ENCODE measurements at places on chromosomes 7 and 10. TPM values are rescaled to one million over a fixed set of nuclear protein-coding genes. Genes with fewer than 3 reads are reported as not detected.

LDB1 gene
- total RNA-seq = 71.8 TPM

ADRB1 gene
- total RNA-seq = not detected

DNA sequence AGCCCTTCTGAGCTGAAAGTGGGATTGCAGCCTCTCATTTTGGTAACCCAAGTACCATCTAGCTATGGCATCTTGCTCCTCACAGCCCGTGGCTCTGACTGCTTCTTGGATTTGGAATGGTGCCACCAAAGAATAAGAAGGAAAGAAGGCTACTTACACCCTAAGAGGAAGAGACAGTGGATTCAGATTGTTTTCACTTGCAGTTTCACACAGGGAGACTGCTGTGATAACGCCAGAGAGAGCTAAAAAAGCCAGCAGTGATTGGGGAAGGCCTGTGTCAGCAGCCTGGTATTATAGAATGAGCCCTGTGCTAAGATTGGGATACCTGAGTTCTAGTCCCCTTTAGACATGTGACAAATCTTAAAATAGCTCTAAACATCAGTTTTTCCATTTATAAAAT, 3.6 kb upstream of the LRRC4 start:
- peaks cover 15% of the 10 kb centered on the region for H3K27me3 ChIP-seq
- H3K4me1 ChIP-seq = peaks cover 3% of the 10 kb centered on the region
- no peak overlapping the region for H3K27ac ChIP-seq
- DNase-seq = no peak
- H3K4me3 ChIP-seq = no peak overlapping the region
- H3K36me3 ChIP-seq = peaks cover 15% of the 10 kb centered on the region

DNA sequence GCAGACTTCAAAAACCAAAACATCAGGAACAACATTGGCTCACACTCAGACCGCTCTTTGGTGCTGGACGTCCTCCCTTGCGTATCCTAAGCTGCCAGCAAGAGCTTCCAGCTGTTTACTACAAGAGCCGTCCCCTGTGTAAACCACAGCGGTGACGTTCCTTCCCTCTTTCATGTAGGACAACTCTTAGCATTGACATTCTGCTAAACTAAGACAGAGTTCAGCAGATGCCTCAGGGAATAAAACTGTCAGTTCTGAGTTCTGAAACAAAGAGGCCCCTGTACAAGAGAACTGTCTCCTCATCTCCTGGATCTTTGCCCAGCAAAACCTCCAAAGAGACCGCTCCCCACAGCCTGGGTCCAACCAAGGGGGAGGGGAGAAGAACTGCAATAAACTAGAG, 57.8 kb upstream of the OPALIN start:
- H3K27me3 ChIP-seq = peaks cover 8% of the 10 kb centered on the region
- no peak overlapping the region for H3K27ac ChIP-seq
- no peaks in the 10 kb centered on the region for H3K4me1 ChIP-seq
- no peaks in the 10 kb centered on the region for H3K36me3 ChIP-seq

GRCh38 chr10:104337521-104337984, 712 bp downstream of the ITPRIP start:
- DNase-seq = no peak
- peak overlapping the region; percentile 99 for H3K27ac ChIP-seq
- H3K36me3 ChIP-seq = peaks cover 24% of the 10 kb centered on the region
- H3K27me3 ChIP-seq = peaks cover 1% of the 10 kb centered on the region

DNA sequence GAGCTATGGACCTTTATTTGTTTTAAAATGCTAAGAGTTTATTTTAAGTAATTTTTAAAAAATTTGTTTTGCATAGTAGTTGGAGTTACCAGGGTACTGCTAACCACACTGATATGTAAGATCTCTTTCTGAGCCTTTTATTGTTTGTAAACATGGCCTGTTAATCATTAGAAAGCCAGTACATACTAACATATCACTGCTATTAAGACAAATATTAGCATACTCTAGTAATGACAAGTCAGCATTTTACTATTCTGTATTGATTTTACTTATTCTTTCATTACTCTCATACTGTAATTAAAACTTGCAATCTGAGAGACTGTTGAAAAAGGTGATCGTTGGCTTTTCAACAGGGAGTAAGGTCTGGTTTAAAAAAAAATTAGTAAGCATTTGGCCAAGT, 66.7 kb downstream of the PTEN start:
- DNase-seq = no peak
- no peak overlapping the region for H3K4me3 ChIP-seq
- no peak overlapping the region for H3K27ac ChIP-seq

GRCh38 chr7:130273081-130273932, 6.6 kb downstream of the CPA2 start:
- no peaks in the 10 kb centered on the region for H3K36me3 ChIP-seq
- H3K4me1 ChIP-seq = peaks cover 21% of the 10 kb centered on the region
- DNase-seq = no peak
- H3K27me3 ChIP-seq = peaks cover 3% of the 10 kb centered on the region
- no peak overlapping the region for H3K27ac ChIP-seq

CYP26A1 gene
- total RNA-seq = not detected

DNA sequence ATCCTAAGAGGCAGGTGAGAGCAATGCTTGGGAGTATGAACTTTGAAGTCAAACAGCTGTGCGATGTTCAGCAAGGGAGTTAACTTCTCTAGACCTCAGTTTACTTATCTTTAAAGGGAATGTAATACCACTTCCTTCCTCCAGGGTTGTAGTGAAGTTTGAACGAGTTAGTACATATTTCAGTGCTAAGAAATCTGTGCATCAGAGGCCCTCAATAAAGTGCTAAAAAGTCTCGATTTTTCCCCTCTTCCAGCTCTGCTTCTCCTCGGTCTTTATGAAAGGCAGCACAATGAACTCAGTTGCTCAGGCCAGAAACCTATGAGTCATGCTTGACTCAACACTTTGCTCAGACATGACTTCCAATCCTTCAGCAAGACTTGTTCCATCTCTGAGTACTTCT, 418.9 kb downstream of the MDFIC start:
- H3K36me3 ChIP-seq = no peaks in the 10 kb centered on the region
- no peak for DNase-seq
- H3K27me3 ChIP-seq = peaks cover 3% of the 10 kb centered on the region
- H3K4me3 ChIP-seq = no peak overlapping the region

MEOX2 gene
- total RNA-seq = not detected

ARHGAP22 gene
- 0.18 TPM for total RNA-seq

GRCh38 chr7:124051681-124052377, 19.0 kb upstream of the TMEM229A start:
- H3K4me3 ChIP-seq = no peak overlapping the region
- no peaks in the 10 kb centered on the region for H3K4me1 ChIP-seq
- H3K27ac ChIP-seq = no peak overlapping the region
- H3K27me3 ChIP-seq = no peaks in the 10 kb centered on the region
- H3K36me3 ChIP-seq = no peaks in the 10 kb centered on the region

DNA sequence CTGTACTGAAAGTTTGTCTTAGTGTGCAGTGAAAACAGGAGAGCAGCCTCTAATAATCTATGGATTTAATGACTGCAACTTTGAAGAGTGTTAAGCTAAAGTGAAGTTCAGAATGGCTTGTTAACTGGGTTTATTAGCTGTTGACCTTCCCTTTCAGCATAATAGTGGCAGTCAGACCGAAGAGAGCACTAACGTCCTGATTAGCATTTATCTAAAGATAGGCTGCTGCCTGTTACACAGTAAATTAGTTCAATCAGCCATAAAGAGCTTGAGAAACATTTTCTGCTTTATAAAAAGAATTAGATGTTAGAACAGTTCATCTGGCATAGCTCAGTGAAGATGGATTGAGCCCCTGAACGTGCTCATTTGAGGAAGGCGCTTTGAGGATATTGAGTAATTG, 433.0 kb downstream of the AUTS2 start:
- no peak for DNase-seq
- no peak overlapping the region for H3K4me3 ChIP-seq
- H3K27ac ChIP-seq = no peak overlapping the region
- peaks cover 3% of the 10 kb centered on the region for H3K4me1 ChIP-seq

DNA sequence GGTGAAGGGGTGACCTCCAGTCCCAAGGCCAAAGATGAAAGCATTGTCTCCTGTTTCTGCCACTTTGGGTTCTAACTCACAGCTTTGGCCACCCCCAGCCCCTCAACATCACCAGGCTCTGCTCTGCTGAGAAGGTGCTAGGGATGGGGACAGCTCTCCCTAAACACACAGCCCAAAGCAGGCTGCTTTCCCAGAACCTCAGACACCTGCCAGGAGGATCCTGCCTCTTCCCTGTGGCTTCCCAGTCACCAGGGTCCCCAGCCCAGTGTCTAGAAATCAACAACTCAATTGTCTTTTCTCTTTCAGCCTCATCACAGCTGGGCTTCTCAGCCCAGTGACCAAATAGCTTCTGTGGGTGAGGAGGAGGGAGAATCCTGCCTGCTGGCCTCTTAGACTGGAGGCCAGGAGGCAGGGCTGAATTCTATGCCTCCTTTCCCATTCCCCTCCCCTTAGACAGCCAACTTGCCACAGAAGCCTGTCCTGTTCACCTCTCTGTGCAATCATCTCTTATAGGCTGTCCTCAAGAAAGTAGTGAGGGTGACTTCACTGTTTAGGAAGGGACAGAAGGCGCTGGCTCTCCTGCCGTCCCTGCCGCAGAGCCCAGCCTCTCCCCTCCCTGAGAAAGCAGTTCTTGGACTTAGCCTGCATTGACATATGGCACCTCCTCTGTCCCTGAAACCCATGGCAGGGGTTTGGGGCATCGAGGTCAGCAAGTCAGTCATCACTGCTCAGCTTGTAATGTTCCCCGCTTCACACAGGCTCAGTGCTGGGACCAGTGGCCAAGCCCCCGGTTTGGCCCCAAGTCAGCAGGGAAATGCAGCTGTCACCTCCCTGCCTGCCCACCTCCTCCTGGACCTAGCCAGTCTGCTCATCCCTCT, 3.7 kb downstream of the FGF8 start:
- H3K27me3 ChIP-seq = peaks cover 49% of the 10 kb centered on the region
- peaks cover under 1% of the 10 kb centered on the region for H3K36me3 ChIP-seq
- H3K27ac ChIP-seq = no peak overlapping the region

DNA sequence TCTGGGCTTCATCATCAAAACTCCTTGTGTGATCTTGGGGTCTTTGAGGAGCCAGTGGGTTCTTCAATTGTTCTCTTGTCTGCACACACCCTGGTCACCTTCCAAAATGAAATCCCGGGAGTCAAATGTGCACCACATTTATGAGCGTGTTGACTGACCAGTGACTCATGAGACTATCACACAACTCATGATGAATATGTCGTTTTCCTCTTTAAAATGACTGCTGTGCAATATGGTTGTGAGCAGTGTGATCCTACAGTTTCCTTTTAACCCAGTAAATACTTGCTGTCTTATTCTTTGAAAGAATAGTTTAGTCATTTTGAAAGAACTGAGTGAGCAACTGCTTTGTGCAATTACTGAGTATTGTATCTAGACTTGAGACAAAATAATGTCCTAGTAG, 149.2 kb downstream of the DYNC1I1 start:
- peaks cover 8% of the 10 kb centered on the region for H3K4me1 ChIP-seq
- no peak overlapping the region for H3K27ac ChIP-seq
- H3K27me3 ChIP-seq = peaks cover 9% of the 10 kb centered on the region
- DNase-seq = no peak
- H3K36me3 ChIP-seq = no peaks in the 10 kb centered on the region

DNA sequence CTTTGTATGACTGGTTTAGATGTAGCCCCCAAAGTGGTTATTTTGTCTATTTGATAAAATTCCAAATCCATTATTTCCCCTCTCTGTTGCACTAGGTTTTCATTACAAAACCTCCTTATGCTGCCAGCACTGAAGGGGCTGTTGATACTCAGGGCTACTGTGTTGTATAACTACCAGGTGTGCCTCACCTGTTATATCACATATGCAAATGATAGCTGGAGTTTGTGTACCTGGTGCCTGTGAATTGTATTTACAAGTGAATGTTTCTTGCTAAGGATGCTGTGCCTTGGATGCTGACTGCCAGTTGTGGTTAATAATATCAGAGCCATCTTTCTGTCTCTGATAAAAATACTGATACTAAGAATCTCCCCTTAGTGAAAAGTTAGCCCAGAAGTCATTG, 84.8 kb upstream of the CCDC6 start:
- H3K27ac ChIP-seq = no peak overlapping the region
- H3K4me1 ChIP-seq = peaks cover 3% of the 10 kb centered on the region
- H3K4me3 ChIP-seq = no peak overlapping the region
- no peak for DNase-seq
- H3K36me3 ChIP-seq = no peaks in the 10 kb centered on the region

GRCh38 chr10:3400348-3400747, 227.8 kb upstream of the PITRM1 start:
- DNase-seq = no peak
- peaks cover 24% of the 10 kb centered on the region for H3K27me3 ChIP-seq
- H3K4me3 ChIP-seq = no peak overlapping the region
- H3K27ac ChIP-seq = no peak overlapping the region
- H3K4me1 ChIP-seq = peaks cover 2% of the 10 kb centered on the region

DNA sequence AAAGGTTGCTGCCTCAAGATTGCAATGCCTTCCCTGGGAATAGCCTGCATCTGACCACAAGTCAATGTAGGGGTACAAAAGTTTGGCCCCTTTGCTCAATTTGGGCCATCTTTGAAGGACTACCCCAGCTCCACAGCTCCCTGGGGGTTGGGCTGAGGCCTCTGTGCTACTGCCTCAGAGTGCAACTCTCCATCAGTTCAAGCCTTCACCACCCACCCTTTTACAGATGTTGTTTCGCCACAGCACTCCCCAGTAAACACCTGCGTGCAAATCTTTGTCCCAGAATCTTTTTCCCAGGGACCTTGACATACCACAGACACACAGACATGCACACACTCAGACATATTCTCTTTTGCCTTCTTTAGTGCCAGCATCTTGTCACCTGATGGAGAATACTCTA, 66.0 kb upstream of the ANKRD1 start:
- no peaks in the 10 kb centered on the region for H3K36me3 ChIP-seq
- no peak overlapping the region for H3K4me3 ChIP-seq
- peaks cover 7% of the 10 kb centered on the region for H3K27me3 ChIP-seq
- no peak for DNase-seq

- no peak for DNase-seq
- no peaks in the 10 kb centered on the region for H3K36me3 ChIP-seq
- H3K27me3 ChIP-seq = peaks cover 3% of the 10 kb centered on the region
- no peak overlapping the region for H3K4me3 ChIP-seq
Observed at GRCh38 chr10:78706256-78706655, 362.5 kb upstream of the ZMIZ1 start.

DNA sequence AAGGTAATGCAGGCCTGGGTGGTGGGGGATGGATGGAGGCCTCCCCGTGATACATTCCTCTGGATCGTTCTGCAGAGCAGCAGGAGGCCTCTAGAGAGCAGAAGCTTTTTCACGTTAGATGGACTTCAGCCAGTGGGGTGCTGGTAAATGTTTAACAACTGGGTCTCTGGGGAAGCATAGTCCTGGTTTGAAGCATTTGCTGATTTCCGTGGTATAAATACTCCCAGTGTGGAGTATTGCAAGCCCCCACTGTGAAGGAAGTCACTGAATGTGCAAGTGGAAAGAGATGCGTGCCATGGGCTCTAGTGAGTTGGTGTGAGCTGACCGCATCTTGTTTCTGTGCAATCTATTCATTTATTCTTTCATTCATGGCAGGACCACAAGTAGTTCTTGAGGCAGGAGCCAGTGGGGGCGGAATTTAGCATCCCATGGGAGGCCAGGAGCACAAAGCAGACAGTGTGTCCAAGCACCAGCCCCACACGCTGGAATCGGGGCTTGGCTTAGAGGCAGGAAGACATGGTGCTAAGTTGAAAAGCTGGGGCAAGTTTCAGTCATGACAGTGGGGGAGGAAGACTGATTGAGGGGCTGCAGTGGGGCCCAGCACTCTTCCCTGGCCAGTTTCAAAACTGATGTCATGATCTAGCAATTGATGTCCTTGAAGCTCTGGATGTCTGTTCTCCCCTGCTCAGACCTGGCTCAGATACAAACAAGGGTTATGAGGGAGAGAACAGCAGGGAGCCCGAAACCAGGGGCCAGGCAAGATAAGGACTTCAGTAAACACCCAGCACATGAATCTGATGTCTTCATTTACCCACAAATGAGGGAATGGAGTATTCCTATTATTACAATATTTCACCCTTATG, 280.9 kb upstream of the LYZL1 start:
- H3K4me3 ChIP-seq = no peak overlapping the region
- no peak overlapping the region for H3K27ac ChIP-seq
- H3K4me1 ChIP-seq = no peaks in the 10 kb centered on the region
- H3K27me3 ChIP-seq = no peaks in the 10 kb centered on the region
- no peak for DNase-seq

VSTM4 gene
- total RNA-seq = 0.57 TPM
